ENCODE measurements at places on chromosomes 2 and 18.
A peak's percentile ranks its signal among the peaks of the same experiment; 100 is the strongest.

- no peak for DNase-seq
Observed at GRCh38 chr2:170743530-170744239, 26.5 kb upstream of the ERICH2 start.

DNA sequence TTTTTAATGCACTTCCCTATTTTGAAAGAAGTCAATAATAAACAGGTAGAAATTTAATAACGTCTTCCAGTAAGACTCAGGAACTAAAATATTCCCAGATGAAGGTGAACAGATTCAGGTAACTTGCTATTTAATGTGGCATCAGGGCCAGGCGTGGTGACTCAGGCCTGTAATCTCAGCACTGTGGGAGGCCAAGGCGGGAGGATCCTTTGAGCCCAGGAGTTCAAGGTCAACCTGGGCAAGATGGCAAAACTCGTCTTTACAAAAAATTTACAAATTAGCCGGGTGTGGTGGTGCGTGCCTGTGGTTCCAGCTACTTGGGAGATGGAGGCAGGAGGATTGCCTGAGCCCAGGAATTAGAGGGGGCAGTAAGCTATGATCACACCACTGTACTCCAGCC lies 81.8 kb downstream of the NXPH2 start:
- DNase-seq: no peak

- no peak for DNase-seq
Observed at GRCh38 chr2:191166111-191166755, 15.4 kb upstream of the STAT4 start.

GRCh38 chr18:13614641-13615288 lies 111.6 kb downstream of the FAM210A start:
- DNase-seq: peak; percentile 62

DNA sequence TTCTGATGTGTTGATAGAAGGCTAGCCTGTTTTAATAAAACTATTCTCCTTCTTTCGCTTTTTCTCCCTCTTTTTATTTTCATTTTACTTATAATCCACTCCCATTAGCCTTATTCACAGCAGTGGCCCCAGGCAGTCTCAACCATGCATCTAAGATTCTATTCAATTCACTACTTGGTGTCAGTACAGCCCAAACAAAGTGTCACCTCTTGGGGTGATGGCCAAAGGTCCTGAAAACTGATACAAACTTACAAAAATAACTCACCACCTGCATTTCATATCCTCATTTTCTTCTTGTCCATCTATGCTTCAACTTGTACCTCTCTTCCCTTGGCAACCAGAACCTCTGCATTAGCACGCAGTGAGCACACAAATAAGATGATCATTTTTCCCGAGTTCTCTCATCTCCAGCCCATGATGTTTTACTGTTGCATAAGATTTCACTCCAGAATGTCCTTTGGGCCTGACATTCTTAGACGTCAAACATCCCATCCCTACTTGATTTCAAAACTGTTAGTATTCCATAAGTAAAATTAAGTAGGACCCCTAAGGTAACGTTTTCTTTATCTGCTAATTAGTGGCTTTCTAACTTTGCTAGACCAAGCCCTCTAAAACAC lies 559.3 kb upstream of the TNP1 start:
- DNase-seq: no peak

DNA sequence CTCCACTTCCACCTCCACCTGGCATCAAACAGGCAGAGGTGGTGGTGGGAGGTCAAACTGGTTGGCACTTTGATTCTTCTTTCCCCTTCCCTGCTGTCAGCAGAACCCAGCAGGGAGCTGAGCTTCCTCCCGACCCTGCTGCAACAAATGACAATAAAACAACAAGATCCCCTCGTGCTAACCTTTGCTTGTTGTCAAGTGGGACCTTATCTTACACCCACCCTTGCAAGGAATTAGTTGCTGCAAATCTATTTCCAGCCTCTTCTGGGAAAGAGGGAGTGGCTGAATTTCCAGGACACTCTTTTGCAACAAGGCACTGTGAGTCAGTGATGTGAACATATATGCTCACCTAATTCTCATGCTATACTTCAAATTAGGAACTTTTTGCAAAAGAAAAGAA lies 655.1 kb downstream of the DSC3 start:
- DNase-seq: no peak

GRCh38 chr2:148565272-148565894 lies 79.2 kb upstream of the EPC2 start:
- DNase-seq: no peak

GRCh38 chr2:43441195-43441594 lies 154.6 kb downstream of the THADA start:
- DNase-seq: no peak

DNA sequence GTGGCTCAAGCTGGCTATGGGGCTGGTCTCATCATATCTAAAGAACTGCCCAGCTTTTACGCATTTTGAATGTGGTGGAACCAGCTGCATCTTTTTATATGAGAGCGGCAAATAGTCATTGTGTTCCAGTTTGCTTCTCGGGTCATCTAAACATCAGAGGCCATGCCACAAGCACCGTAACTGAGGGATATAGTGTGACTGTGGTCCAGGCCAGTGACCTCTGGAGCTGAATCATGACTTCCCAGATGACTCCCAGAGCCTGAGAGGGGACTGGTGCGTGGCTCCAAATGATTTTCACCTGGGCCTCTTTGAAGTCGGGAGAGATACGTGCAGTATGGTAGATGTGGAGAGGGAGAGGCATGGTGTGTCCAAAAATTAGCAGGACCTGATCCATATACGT lies 271.0 kb downstream of the NEDD4L start:
- DNase-seq: no peak

- DNase-seq: no peak
Observed at GRCh38 chr2:31067259-31067658, 71.0 kb downstream of the GALNT14 start.

GRCh38 chr18:72161691-72162090 lies 382.5 kb downstream of the CBLN2 start:
- DNase-seq: no peak

DNA sequence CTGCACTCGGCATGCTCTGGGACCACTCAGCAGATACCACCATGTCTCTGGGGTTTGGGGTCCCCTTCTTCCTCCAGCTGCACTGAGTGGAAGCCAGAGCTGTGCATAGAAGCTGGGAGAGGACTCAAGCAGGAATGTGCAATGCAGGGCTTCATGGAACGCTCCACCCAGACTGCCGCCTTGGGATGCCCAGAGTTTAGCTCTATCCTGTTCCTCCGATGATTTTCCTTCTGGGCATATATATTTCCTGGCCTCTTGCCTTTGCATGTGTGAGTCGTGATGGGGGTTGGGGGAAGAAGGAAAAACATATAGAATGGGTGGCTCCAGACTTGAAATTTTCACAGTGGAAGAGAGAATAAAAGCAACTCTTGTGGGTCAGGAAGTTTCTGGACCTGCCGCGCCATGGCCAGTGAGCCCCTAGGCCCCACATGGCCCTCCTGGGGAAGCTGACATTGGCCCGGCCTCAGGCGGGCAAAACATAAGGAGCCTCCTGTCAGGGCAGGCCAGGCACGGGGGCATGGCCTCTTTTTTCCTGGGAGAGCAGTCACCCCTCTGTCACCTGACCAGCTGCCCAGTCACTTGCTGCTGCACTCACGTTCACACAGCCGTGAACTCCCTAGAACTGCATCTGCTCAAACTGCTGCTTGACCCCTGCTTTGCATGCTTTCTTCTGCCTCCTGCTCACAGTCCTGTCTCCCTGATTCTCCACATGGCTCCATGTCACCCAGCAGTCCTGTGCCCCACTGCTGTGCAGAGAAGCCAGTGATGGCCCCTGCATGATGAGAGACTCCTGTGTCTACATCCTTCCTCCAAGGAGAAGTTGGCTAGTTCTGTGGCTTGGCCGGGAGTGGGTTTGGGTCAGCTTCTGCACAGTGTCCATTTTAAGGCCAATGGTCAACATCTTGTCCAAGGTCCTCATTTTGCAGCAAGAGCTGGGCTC lies 197.8 kb downstream of the CTIF start:
- no peak for DNase-seq

GRCh38 chr2:32825291-32825712 lies 121.5 kb upstream of the LTBP1 start:
- no peak for DNase-seq

- no peak for DNase-seq
Observed at GRCh38 chr2:240257940-240258580, 117.6 kb upstream of the OTOS start.

DNA sequence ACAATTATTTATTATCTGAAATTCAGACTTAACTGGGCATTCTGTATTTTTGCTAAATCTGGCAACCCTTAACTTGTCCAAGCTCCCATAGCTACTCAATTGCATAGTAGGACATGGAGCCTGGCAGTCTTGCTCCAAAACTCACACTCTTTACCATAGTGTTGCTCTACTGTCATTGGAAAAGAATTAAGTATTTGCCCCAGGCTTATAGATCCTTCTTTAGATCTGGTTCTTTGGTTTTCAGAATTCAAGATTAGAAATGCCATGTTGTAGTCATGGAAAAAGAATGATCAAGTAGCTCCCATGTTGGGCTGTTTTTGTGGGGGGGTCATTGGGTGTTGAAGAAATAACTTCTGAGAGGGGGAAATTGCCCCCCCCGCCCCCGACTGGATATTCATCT lies 240.9 kb downstream of the WDPCP start:
- no peak for DNase-seq

DNA sequence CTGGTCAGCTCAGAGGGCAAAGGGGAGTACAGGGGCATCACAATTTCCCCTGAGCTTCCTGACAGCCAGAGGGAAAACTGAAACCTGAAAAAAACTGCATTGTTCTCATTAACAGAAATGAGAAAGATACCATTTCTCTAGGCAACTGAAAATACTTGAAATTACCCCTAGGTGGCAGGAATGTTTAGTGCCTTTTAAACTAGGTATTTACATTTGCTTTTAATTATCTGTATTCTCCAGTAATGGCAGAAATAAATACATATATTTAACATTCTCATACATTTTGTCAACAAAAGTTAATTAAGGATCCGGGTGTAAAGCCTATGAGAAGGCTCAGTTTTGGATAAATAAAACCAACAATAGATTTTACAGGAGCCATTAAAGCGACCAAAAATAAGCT lies 34.5 kb downstream of the RPL31 start:
- DNase-seq: no peak

- no peak for DNase-seq
Observed at GRCh38 chr2:56505885-56506284, 322.1 kb downstream of the CCDC85A start.

- no peak for DNase-seq
Observed at GRCh38 chr2:45909677-45910191, 258.3 kb downstream of the PRKCE start.

GRCh38 chr2:102061286-102061699 lies 69.5 kb downstream of the IL1R2 start:
- no peak for DNase-seq

DNA sequence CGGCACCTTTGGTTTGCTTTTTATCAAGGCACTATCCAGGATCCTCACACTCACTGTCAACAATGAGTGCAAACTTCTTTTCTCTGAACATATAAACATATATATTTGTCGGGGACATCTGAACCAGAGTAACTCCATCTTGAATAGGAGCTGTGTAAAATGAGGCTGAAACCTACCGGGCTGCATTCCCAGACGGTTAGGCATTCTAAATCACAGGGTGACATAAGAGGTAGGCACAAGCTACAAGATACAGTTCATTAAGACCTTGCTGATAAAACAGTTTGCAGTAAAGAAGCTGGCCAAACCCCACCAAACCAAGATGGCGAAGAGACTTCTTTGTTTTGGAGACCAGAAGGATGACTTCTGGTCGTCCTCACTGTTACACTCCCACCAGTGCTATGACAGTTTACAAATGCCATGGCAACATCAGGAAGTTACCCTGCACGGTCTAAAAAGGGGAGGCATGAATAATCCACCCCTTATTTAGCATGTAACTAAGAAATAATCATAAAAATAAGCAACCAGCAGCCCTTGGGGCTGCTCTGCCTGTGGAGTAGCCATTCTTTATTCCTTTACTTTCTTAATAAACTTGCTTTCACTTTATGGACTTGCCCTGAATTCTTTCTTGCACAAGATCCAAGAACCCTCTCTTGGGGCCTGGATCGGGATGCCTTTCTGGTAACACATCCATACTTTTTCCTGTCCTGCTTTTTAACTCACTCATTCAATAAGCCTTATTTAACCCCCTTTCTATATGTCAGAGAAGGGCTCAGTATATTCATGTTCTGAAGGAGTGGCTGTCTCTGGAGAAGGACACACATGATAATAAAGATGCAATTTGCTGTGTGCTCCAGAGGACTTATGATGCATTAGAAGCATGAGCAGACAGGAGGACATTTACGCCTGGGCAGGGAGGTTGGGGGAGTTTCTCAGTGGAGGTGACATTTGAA lies 65.4 kb downstream of the TACR1 start:
- no peak for DNase-seq

DNA sequence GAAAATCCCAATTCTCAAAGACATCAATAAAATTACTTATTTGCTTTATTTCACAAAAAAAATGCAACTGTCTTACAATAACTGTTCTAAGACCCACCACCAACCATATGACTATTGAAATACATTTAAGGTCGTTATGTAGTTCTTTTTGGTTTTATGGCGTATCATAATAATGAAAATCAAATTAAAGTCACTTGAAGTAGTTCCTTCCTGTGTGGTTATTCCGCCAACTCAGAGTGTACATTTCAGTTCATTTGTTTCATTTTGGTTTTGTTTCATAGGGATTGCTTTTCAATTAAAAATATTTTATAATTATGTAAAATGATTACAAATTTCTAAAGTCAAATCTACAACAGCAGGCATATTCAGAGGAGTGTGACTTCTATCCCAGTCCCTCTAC lies 45.9 kb upstream of the AAK1 start:
- DNase-seq: peak; percentile 45

GRCh38 chr18:57747809-57748680 lies 55.1 kb downstream of the ATP8B1 start:
- DNase-seq: no peak

DNA sequence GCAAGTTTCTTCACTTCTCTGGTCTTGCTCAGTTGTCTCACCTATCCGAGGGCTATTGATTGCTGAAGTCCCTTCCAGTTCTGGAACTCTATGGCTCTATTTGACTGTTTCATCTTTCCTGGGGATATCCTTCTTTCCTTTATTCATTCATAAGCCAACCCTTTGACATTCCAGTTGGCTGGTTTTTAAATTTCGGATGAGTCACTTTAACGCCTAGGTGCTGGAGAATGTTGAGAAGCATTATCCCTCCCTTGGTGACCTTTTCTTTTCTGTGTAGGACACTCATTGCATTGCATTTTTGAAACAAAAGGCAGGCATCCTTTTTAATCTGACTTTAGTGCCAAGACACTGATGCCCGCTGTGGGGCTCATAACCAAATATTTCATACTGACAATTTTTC lies 307.1 kb downstream of the TSN start:
- DNase-seq: no peak

GRCh38 chr2:60058781-60059180 lies 494.7 kb downstream of the BCL11A start:
- no peak for DNase-seq

DNA sequence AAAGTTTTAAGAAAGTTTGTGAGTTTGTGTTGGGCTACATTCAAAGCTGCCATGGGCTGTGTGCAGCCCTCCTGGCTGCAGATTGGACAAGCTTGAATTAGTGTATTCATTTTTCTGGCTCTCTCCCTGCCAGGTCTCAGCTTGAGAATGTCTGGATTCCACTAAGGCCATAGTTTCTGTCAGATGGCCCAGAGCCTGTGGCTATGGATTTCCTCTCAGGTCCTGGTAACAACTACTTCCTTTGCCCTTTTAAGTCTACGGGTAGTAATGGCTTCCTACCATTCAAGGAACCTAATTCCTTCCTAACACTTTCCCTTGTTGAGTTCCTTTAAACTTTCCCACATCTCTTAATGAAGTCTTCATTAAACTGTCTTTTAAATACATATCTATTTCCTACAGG lies 24.3 kb upstream of the PSMD14 start:
- no peak for DNase-seq

GRCh38 chr2:67936969-67937368 lies 125.8 kb downstream of the C1D start:
- DNase-seq: no peak

GRCh38 chr2:162127422-162127821 lies 24.6 kb downstream of the GCG start:
- DNase-seq: no peak
